ENCODE measurements at places on chromosomes 4 and X.

DNA sequence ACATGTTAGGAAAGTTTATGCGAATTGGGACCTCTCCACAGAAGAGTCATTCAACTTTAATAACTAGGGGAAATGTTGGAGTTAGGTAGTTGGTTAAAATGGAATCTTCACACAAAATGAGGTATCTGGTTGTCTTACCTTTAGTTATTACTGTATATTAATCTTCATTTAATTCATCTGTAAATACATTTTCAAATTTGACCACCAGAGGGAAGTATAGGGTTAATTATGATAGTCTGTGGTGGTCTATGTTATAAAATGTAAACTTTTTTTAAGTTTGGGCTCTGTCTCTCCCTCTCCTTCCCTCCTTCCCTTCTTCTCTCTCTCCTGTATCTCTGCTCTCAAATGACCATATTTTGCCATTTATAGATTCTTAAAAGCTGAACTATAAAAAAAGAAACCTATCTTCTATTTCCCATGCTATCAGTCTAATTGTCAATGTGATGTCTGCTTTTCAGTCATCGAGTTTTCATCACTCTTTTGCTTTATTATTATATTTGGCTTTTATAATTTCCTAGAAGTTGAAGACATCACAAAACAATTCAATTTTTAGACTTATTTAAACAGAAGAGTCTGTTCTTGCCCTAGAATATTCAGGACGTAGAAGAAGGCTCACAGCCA is 49.8 kb downstream of the TMEM144 start:
- peak; percentile 17 for DNase-seq

- no peak for DNase-seq
These were observed 42.5 kb downstream of the FAAH2 start for GRCh38 chrX:57329008-57329407.

GRCh38 chr4:113981591-113981990 is 2.1 kb upstream of the ARSJ start:
- DNase-seq: no peak

DNA sequence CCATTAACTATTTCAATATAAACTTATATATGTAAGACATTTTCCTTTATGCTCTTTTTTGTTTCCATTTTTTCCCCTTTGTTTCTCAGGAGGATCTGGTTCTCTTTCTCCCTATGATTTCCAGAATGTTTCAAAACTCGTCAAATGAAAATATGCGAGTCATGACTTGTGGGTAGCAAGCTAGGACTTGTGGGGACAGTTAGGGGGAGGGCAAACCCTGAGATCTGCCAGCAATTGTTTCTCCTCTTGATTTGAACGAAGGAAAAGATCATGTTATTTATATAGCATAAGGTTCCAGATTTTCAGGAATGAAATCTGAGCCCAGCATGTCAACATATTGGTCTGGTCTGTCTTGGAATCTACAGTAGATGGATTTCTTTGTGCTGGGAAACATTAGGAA is 28.9 kb upstream of the GPC4 start:
- DNase-seq: no peak

DNA sequence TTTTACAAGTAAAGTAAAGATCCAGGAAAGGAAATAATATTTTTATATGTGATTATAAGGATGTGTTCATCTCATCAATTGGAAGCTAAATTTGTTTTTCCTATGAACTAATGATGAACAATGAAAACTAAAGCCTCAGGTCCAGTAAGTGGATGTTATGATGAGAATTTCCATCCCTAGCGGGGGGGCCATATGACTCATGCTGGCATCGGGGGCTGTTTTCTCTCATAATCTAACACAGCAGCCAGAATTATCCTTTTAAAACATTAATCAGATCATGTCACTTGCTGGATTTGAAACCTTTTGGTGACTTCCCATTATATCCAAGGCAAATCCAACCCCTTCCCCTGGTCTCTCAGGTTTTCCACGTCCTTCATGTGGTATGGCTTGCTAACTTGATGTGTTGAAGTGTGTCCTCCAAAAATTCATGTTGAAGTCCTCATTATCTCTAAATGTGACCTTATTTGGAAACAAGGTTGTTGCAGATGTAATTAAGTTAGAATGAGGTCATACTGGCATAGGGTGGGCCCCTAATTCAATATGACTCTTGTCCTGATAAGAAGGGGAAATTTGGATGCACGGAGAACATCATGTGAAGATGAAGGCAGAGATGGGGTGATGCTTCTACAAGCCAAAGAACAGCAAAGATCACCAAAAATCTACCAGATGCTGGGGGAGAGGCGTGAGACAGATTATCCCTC is 96.8 kb downstream of the AKAP4 start:
- DNase-seq: no peak

DNA sequence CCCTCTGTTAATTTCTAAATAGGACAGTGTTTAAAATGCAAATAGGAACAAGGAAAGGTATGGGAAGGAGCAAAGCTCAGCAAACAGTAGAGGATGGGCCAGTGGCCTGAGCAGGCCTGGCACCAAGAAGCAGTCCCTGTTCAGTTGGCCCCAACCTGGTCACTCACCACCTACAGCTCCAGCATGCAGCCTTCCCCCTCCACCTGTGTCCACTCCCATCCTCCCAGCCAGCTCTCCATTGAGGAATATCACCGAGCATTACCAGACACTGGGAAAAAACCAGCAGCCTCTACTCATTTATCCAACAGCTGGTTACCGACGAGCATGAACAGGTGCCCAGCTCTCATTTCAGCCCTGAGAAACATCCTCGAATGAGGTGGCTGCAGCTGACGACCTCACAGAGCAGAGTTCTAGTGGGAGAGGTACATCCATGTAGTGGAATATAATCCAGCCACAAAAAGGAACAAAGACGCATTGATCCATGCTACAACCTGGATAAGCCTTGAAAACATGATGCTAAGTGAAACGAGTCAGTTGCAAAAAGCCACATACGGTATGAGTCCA is 25.6 kb downstream of the CD99L2 start:
- no peak for DNase-seq

- no peak for DNase-seq
These were observed 76.9 kb downstream of the LRRC66 start for GRCh38 chr4:51943221-51943620.

DNA sequence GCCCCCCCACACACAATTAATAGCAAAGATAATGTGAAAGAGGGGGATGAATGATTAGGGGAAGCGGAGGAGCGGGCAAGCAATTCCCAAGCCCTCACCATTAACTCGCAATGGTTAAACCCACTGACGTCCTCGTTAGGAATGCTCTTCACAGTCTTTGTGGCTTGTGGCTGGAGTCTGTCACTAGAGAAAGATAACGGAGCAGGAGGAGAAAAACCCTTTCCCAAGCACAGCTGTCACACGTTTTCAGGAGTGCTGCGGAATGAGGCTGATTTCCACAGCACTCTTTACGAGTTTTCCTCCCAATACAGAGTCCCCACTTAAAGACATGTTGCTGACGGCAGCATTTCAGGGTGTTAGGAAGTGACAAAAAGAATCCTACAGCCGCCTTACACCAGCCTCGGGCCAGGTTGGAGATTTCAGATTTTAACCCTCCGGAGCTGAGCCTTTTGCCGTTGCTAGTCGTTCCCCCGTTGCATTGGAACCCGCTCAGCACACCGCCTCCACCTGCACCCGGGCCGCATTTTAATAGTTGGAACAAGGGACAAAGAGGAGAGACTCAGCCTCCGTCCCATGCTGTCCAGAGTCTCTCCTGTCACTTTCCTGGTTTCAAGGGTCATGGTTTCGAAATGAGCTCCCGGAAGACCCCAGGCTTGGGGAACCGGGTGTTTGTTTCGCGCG is 92.2 kb downstream of the GEMIN8 start:
- DNase-seq: no peak

- DNase-seq: no peak
These were observed 23.4 kb downstream of the IRF2 start for GRCh38 chr4:184450743-184451535.

GRCh38 chr4:158322109-158322508 is 111.8 kb downstream of the TMEM144 start:
- peak; percentile 19 for DNase-seq

- no peak for DNase-seq
These were observed 63.4 kb downstream of the NUDT10 start for GRCh38 chrX:51395810-51396728.

- DNase-seq: no peak
These were observed 12.2 kb upstream of the TNIP3 start for GRCh38 chr4:121176082-121176934.

DNA sequence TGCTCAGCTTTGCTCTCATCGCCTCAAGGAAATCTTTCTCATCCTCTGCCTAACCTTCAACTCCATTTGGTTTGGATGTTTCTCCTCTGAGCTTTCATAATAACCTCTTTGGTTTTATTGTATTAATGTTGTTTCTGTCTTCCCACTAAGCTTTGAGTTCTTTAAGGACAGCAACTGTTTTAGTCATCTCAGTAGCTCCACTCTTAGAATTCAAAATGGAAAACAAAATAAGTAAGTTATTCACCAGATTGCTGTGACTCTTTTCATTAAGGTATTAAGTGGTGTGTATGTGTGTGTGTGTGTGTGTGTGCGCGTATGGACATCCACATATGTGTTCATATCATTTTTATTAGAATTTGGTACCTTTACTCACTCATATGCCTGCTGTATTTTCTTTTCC is 279.2 kb upstream of the BOD1L1 start:
- no peak for DNase-seq

DNA sequence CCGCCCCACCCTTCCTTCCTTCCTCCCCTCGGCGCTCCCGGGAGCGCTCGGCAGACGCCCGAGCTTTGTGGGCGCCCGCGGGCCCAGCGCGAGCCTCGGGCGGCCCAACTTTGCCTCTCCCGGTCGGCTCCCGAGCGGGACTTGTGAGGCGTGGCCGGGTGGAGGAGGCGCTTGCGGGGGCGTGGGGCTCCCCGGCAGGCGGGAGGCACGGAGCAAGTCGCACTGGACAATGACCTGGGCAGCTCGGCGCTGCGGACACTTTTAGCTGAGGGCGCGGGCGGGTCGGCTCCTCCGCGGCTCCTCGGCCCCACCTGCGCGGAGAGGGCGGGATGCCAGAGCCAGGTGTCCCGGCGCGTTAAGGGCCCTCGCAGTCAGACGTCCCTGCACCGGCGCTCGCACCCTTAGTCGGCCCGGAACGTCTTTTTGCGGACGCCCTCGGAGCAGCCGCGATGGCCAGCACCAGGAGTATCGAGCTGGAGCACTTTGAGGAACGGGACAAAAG is 385 bp downstream of the DCLK2 start:
- DNase-seq: no peak

- DNase-seq: no peak
These were observed 154.5 kb upstream of the QRFPR start for GRCh38 chr4:121535351-121535750.

DNA sequence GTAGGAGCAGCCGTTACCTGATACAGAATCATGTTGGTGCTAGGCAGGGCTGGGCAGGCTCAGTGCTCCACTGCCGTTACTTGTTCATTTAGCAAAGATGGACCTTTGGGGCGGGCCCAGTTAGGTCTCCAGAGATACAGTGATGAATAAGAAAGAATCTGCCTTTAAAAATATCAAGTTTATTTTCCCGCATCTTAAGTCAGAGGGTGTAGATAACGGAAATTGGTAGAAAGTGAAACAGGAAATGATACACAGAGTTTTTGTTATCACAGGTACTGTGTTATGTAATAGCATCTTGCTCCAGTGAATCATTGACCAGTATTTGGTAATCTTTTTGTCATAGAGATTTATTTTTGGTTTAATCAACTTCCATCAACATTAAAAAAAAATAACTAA is 5.5 kb downstream of the TMEM131L start:
- DNase-seq: no peak

GRCh38 chr4:100299046-100299840 is 109.0 kb upstream of the DDIT4L start:
- DNase-seq: peak; percentile 98

- no peak for DNase-seq
These were observed 110.0 kb upstream of the IGFBP7 start for GRCh38 chr4:57220172-57220571.

- no peak for DNase-seq
These were observed at the start of gene ASB5 for GRCh38 chr4:176268963-176269362. Gene ASB5, minus strand, starts transcription at chr4:176269222. Its CDS starts 114 bp downstream, at chr4:176269108.

GRCh38 chr4:13704761-13705160 is 77.2 kb upstream of the BOD1L1 start:
- no peak for DNase-seq

DNA sequence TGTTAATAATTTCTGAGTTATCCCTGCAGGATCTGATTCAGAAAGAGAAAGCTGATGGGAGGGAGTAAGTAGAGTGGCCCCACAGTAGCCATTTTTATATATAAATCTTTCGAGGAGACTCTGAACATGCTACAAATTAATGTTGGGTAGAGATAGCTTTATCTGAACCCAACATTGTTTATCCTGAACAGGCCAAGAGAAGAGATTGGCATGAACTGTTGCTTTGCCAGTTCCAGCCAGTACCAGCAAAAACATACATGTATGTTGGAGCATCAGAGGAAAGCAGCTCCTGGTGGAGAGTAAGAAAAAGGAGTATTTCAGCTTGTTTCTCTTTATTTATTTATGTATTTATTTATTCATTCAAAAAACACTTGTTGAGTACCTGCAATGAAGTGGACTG is 1.6 kb downstream of the MAOA start:
- no peak for DNase-seq

DNA sequence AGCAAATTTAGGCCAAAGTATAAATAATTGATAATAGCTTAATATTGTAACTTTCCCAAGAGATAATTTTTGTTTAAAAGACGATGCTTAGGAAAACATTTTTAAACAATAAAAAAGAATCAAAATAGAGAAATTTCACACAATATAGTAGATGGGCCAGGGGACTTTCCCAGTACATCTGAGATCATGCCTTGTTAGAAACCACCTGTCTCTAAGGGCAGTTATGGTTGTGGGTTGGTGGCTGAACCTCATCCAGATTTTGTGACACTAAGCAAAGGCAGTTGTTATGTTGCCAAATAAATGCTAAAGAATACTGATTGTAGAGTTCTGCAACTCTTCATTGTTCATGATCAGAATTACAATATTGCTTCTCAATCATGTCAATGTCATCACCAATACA is 270.6 kb downstream of the BANK1 start:
- no peak for DNase-seq

DNA sequence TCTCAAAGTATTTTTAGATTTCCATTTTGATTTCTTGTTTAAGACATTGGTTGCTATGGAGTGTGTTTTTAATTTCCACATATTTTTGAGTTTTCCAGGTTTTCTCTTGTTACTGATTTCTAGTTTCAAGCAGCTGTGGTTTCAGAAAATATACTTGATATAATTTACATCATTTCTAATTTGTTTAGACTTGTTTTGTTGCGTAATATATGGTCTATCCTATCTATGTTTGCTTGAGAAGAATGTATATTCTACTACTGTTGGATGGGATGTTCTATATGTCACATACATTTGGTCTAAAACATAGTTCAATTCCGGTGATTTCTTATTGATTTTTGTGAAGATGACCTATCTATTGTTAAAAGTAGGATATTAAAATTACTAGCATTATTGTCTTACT is 170.5 kb upstream of the EMCN start:
- DNase-seq: no peak

- peak; percentile 92 for DNase-seq
These were observed 98.2 kb upstream of the ARSJ start for GRCh38 chr4:114077610-114078009.

- no peak for DNase-seq
These were observed 12.2 kb upstream of the FAM149A start for GRCh38 chr4:186092296-186092695.
